A172 (cell line): ENCODE measurements at places on chromosomes 13 and 19.

- DNase-seq, result no peak
Measured at GRCh38 chr19:54233941-54234340, 8.6 kb downstream of the LILRA6 start.

DNA sequence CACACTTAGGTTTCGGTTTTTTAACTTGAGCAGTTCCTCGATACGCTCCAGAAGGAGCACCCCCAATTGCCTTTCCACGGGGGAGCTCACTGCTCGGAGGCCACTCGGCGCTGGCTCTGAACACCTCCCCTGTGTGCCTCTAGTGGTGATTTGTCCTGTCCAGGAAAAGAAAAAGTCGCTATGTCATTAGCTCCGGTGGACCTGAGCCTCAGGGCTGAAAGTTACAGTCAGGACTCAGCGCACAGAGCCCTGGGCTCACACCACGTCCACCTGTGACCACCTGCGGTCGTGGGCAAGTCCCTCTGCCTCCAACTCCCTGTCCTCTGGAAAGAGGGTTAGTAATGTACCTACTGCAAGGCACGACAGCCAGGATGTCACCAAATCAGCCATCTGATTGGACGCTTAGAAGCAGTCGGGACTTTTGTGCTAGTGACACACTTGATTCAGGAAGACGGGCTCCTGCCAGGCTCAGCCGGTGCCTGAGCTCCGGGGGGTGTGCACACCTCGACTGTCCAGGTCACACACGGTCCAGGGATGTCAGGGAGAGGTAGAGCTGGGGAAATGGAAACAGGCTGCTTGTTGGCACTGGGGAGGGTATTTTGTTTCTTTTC is 3.9 kb upstream of the TMPRSS9 start:
- no peak for DNase-seq

GRCh38 chr19:17527326-17527725 is 15.9 kb downstream of the PGLS start:
- DNase-seq, result no peak

DNA sequence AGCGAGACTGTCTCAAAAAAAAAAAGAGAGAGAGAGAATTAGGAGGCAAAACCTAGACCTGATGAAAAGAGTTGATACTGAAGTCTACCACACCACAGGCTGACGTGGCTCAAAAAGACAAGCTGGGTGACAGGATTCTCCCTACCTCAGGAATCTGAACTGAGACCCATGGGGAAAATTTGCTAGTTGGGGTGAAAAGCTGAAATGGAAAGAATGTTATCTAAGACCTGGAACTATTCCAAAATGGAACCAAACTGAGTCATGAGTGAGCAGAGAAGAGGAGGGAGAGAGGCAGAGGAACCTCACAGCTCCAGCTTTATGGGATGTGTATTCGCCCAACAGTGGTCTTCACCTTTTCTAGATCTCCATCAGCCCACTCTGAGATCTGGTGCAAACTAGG is 11.7 kb downstream of the SMG9 start:
- DNase-seq, result peak; percentile 93

- no peak for DNase-seq
Measured at GRCh38 chr19:14102756-14103155, 12.2 kb upstream of the SAMD1 start.

- no peak for DNase-seq
Measured at GRCh38 chr13:49278211-49278610, 30.5 kb downstream of the CDADC1 start.

DNA sequence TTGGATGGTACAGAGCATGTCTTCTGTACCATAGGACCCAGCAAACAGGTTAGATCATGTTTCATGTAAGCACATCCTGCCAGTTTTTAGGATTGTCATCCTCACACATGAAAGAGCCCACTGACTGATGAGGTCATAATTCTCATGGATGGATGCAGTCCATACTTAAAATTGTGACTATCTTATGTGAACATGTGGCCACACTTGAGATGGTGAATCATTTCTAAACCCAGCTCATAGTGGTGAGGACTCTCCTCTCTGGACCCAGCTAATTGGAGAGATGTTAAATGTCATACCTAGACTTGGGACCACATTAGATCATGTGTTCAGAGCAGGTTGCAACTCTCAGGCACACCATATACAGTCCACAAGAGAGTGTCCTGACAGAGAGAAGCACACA is 24.8 kb upstream of the ZNF254 start:
- DNase-seq, result no peak

DNA sequence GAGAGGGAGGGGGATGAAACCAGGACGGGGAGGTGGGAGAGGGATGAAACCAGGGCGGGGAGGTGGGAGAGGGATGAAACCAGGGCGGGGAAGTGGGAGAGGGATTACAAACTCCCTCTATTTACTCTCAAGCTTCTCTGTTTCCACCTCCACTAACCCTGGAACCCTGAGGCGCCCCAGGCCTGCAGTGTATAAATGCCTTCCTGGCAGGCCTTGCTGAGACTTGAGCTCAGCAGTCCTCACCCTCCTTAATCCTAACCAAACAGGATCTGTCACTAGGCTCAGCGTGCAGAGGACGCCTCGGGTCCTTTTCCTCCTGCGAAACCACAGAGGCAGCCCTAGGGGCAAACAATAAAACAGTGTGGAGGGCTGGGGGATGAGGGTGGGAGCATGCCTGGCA is 32.1 kb upstream of the OR1M1 start:
- no peak for DNase-seq

DNA sequence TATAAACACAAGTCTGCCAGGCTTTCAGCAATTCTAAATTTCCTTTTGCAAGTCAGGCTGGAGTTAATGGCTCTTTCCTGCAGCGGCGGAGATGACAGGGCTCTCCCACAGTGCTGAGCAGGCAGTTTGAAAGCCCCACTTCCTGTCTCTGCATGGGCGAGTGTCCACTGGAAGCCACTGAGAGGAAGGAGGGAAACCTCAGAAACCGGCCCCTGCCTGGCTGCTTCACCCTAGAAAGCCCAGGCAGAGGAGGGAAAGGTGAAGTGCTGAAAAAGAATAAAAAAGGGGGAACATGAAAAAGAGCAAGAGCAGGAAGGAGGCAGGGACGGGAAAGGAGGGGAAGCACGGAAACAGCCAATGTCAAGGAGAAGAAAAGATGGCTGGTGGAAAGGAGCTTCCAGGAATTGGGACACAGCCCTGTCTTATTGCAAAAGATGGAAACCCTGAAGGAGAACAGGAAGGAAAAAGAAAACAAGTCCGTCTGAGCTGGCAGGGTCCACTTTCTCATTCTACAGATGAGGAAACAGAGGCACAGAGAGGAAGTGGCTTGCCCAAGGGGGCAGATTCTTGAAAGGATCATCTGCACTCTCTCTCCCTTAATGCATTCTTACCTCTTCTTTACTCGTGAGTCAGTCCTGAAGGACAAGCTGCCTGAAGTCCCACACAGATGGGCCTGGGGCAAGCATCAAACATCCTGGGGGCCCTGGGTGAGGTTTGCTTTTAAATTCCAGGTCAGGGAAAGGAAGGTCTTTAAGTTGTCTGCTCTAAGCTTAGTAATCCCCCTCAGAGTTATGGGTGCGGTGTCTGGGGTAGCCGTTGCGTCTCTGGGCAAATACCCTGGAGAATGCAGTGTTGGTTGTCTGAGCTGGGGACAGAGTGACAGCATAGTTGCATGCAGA is 38.8 kb upstream of the ALOX5AP start:
- peak; percentile 32 for DNase-seq

DNA sequence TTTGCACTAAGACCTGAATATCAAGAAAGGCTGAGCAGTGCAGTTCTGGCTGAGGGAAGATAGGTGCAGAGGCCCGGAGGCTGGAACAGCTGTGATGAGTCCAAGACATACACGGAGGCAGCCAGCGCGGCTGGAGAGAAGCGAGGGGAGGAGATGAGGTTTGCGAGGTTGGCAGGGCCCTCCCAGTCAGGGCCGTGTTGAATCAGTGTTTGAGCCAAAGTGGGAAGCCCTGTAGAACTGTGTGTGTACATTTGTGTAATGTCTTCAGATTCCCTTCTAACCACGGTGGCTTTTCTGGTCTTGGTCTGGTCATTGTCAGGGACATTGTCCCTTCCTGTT is 34.9 kb downstream of the PAK4 start:
- DNase-seq, result no peak
